Stimulated activated CD8-positive, alpha-beta memory T cell treated with anti-CD3 and anti-CD28 coated beads, Interleukin-7, amount 100 ng/mL, for 1 hour (primary cell): ENCODE measurements at places on chromosomes 11 and 22.
A peak's percentile ranks its signal among the peaks of the same experiment; 100 is the strongest.

DNA sequence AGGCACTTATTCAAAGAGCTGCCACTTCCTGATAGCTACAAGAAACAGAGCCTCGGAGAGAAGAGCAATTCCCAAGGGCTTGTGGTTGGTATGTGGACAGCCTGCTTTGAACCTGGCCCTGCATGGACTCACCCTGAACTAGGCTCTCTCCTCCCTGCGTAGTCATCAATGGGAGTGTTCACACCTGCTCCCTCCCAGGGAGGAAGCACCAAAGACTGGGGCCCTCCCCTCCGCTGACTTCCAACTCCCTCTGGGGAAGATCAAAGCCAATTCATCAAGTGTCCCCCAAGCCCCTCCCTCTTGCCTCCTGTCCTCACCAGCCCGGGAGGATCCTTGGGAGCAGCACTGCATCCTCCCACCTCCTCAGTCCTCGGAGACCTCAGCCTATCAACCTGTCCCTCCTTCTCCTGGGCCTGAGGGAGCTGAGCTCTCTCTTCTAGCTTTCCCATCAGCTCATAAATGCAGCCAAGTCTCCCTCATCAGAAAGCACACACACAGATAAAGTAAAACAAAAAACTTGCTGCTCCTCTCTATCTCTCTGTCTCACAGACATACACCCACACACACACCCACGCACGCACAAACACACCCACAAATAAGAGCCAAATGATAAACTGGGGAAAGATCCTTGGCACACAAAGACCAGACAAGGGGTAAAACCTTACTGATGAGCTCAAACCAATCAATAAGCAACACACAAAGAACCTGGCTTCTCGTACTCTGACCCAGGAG lies 3.3 kb downstream of the A4GALT start:
- DNase-seq = no peak

- DNase-seq = no peak
Observed at GRCh38 chr11:64619811-64620380, 28.9 kb downstream of the SLC22A12 start.

- no peak for DNase-seq
Observed at GRCh38 chr22:45228401-45228754, 12.3 kb downstream of the KIAA0930 start.

DNA sequence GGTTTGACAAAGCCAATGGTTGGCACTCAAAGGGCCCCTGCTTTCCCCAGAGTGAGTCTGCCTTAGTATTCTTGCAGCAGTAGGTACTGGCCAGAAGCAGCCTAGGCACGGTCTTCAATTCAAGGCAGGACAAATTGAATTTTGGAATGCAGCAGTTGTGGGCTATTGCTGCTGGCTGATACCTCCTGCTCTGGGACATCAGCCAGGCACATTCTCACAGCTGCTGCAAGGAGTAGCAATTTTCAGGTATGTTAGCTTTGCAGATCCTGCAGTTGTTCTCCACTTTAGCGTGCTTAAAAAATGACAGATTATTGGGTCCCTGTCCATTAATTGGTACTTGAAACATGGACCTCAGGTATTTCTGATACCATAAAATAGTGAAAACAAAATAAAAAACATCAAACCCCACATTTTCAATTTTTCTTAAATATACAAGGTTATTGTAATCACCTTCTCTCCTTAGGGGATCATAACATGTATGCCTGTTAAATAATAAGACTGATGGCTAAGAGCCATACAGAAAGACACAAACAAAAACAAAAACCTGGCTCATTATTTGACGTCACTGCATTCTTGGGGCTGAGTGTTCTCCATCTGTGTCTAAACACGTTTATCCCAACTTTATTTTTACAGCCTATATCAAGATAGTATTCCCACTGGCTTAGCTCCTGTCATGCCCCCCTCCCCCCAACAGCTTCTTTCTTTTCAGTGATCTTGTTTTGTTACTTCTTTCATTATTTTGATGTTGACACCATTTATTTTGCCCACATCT lies 85.1 kb upstream of the CARD18 start:
- DNase-seq = no peak

DNA sequence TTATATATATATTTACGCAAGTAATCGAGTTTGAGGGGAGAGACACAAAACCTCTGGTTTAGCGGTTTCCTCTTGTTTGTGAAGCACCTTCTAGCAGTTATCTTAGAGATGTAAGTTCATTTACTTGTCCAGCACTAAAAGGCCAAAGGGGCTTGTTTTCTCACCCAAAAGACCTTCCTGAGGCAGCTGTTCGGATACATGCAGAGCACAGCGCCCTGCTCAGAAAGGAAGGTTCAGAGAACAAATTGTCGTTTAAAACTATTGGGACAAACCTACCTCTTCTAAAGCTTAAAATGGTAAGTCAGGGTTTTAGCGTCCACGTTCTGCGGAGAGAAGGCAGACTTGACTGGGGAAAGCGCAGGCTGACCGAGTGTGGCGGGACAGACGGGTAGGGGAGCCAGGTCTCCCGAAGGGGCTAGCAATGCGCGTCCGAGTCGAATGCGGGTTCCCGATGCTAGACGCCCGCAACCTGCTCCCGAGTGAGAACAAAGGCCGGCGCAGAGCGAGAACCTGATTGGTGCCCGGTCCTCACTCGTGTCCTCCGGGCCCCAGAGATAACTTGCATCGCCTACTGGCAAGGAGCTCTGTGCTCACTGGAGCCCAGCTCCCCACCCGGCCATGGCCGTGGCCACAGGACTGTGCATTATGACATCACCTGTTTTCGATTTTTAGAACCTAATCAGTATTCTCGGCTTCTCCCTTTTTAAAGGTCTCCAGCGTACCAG lies 1.0 kb upstream of the SESN3 start:
- peak; percentile 32 for DNase-seq

DNA sequence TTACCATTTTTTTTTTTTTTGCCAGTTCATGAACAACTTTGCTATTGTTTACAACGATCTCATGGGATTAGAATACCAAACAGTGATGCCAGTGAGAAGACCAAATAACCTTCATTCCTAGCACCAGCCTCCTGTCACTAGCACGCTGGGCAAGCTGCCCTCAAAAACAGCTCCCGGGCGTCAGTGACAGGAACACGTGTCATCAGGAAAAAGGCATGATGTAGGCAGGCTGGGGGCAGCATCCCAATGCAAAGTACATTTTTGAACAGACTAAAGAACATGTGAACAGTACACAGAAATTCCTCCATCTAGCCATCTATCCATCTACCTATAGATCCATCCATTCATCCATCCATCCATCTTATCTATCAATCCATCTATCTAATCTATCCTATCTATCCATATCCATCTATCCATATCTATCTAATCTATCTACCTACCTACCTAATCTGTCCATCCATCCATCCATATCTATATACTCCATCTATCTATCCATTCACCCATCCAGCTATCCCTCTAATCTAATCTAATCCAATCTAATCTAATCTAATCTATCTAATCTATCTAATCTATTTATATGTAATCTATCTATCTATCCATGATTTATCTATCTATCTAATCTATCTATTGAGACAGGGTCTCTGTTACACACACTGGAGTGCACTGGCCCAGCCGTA lies 378.5 kb downstream of the SHANK2 start:
- no peak for DNase-seq

DNA sequence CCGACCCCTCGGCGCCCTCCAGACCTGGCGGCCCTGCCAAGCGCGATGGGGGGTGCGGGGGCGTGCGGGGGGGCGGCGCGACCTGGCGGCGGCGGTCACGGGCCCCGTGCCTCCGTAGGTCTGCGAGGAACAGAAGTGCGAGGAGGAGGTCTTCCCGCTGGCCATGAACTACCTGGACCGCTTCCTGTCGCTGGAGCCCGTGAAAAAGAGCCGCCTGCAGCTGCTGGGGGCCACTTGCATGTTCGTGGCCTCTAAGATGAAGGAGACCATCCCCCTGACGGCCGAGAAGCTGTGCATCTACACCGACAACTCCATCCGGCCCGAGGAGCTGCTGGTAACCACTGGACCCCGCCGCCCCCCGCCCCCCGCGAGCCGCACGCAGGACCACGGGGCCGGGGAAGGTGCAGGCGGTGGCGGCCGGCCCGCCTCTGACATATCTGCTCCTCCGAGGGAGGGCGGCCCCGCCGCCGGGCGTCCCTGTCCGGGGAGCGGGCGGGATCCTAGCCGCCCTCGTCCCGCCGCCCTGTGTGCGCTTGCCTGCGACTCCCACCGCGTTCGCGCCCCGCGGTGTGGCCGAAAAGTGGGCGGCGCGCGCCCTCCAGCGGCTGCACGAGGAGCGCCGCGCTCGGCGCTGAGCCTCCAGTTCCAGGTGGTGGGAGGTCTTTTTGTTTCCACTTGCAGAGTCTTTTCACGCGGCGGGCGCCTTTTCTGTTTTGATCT lies 2.1 kb downstream of the CCND1 start:
- DNase-seq = peak; percentile 59

DNA sequence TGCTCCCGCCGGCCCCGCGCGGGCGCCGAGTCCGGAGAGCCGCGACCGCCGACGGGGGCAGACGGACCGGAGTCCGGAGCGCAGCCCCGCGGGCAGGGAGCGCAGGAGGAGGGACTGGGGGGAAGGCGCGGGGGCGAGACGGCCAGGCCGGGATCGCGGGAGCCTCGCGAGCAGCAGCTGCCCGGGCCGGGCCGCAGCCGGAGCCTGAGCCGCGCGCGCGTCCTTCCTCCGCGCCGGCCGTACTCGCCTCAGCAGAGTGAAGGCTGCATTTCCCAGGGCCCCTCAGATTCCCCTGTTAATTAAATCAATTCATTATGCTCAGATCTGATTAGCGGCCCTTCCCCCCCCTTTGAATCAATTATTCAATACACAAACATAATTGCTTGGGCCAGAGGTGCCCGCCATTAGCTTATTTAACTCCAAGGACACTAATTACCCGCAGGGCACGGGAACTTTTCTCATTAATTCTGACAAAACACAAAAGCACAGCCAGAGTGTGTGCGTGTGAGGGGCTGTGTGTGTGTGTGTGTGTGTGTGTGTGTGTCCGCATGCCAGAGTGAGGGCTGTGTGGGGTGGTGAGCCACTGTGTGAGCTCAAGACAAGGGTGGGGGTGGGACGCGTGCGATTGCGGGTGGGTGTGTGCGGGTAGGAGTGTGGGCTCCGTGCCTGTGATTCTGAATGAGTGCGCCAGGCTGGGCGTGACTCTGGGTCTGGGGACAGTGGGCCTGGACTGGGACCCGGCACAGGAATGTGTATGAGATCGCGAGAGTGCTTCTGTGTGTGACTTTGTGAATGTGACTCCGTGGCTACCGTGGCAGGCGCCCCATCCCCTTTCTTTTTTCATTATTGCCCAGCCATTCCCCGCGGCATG lies 5.1 kb upstream of the LMO1 start:
- DNase-seq = no peak

GRCh38 chr11:48050304-48050703 lies 69.9 kb downstream of the PTPRJ start:
- DNase-seq = no peak

DNA sequence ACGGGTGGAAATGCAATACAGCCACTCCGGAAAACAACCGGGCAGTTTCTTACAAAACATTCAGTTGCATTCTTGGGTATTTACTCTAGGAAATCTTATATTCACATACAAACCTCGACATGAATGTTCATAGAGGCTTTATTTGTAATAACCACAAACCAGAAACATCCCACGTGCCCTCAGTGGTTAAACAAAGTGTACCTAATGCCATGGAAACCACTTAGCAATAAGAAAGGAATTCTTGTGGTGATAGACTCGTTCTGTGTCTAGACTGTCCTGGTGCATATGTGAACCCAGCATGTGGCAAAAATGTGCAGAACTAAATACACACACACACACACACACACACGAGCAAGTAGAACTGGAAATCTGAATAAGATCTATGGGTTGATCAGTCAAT lies 1073.3 kb downstream of the TBC1D22A start:
- DNase-seq = no peak

DNA sequence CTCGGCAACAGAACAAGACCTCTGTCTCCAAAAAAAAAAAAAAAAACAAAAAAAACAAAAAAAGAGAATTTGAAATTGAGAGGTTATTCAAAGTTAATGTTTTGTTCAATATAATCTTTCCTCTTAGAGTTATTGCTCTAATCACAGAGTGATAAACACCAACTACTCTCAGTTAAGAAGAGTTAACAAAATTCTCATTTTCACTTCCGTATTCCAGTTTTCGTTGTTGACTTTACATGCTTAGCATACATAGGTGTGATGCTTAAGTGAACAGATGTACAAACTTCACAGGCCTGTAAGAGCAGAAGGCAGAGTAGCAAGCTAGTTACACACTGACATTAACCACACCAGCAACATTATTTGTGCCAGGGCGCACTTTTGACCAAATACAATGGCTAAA lies 12.3 kb downstream of the EIF4ENIF1 start:
- DNase-seq = no peak

DNA sequence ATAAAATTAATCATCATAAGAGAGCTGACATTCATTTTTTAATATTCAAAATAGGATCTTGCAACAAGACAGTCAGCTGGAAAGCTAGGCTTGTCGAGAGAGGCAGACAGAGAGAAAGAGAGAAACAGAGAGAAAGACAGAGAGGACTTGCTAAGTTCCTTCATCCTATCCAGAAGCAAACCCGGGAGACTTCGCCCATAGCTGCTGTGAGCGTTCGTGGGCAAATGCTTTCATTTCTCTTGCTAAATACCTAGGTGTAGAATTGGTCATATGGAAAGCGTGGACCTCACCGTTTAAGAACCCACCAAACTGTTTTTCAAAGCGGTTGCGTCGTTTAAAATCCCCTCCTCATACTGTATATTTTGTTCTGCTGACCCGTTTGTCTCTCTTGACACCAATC lies 25.3 kb upstream of the KRTAP5-6 start:
- no peak for DNase-seq

DNA sequence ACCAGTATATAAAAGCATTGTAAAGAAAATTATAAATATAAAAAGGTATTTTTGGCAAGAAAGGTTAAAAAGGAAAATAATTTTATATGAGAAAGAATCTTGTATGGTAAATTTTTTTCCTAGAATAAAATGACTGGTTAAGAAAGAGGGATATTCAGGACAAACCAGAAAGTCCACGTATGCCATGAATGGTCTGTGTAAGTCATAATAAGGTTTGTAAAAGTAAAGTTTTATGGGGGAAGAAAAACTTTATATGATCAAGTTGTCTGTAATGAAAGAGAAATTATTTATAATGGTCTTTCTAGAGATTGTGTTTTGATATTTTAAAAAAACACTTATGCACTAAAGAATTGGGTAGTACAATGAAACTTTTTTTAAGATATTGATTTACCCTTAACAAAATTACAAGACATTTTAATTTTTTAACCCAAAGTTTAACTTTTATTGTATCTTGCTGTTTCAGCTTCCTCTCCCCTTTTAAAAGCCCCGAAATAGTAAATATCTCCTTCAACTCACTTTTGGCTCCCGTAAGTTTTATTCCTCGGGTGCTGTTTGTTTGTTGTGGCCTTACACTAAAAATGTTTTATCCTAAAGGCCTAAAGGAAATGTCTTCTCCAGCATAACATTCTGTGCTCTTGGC lies 47.7 kb downstream of the AMOTL1 start:
- no peak for DNase-seq
